Aorta (tissue), 5 donors: ENCODE measurements at places on chromosomes 7 and 10. TPM values are rescaled to one million over a fixed set of nuclear protein-coding genes. Genes with fewer than 3 reads are reported as not detected.

GRCh38 chr10:103193107-103193819 lies at the start of gene NT5C2:
TSS of gene NT5C2 (minus strand) at chr10:103193272. CDS start at chr10:103174958, 18,314 bp downstream.
- peak; percentile 89 for DNase-seq

GRCh38 chr7:74474271-74474865 lies 20.7 kb downstream of the GTF2IRD1 start:
- DNase-seq = no peak

CRYGN gene
- total RNA-seq = 0.84 TPM

SLC16A12 gene
- total RNA-seq = 0.45 TPM

- DNase-seq = peak; percentile 86
These were observed 128.5 kb downstream of the MAD1L1 start for GRCh38 chr7:2104107-2104710.

GRCh38 chr10:85811405-85811804 lies 555.2 kb downstream of the GRID1 start:
- DNase-seq = no peak

DNA sequence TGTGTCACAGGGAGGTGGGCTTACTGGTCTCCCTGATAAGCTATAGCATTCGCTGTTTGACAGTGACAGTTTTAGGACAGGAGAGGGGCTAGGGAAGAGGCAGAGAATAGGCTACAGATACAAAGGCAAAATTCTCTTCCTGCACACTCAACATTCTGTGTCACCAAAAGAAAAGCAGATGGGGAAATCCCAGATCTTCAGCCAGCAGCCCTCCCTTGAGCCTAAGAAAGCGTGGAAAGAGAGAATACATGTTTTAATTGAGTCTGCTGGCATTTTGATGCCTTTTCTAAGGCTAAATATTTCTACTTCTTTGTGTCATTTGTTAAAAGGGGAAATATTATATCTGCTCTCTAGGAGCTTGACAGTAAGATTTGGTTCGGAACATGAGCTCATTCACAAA lies 247.0 kb downstream of the TRIL start:
- DNase-seq = no peak

MYO1G gene
- total RNA-seq = 7.2 TPM

DNA sequence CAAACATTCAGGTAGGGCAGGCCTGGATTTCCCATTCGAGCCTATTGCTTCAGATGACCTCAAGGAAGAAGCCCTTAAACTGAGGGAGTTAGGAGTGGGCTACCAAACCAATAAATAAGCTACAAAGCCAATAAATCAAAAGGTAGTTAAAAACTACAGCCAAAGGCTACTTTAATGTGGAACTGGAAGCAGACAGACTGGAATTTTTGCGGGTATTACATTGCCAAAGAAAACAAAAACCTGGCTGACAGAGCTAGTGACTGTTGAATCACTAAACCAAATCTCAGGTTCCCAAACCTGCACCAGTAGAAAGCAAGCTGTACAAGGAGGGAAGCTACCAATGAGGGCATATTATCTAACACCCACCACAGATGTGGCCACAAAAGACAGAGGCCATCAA lies 315.6 kb downstream of the GRM8 start:
- DNase-seq = no peak

TLX1 gene
- total RNA-seq = not detected

LLCFC1 gene
- total RNA-seq = not detected

- DNase-seq = no peak
These were observed 127.3 kb upstream of the HABP2 start for GRCh38 chr10:113425541-113425951.

SOSTDC1 gene
- total RNA-seq = not detected

FAM13C gene
- total RNA-seq = 49.7 TPM
